ENCODE measurements at places on chromosomes 5 and 9.

GRCh38 chr9:110451726-110452125 lies 114.1 kb upstream of the TXNDC8 start:
- DNase-seq: no peak

DNA sequence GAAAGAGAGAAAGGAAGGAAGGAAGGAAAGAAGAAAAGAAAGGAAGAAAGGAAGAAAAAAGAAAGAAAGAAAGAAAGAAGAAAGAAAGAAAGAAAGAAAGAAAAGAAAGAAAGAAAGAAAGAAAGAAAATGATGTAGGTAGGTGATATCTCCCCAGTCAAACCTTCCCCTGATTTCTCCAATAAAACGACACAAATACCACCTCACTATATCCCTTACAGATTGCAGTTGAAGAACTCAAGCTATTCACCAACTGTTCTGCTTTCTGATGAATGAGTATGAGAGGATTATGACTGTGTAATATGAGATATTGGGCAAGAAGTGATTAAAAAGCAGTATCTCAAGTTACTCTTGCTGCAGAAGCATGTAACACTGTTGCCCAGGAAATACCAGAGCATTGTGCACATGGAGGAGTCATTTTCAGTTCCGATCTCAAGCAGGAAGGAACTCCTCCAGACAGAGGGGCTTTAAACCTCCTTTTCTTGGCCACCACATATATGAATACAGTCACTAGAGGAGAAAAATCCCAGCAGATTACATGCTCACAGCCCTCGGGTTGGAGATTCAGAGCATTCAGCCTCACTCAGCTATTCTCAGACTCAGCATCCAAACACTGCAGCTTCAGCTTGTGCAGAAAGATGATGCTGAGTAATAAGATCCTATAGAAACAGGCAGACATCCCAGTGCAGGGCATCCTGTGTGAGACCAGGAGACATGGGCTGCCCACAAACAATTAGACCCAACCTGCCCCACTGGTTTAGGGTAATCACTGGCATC lies 61.4 kb downstream of the UGCG start:
- DNase-seq: peak; percentile 99

- DNase-seq: no peak
These were observed 47.2 kb downstream of the COL5A1 start for GRCh38 chr9:134688661-134689320.

- DNase-seq: no peak
These were observed 21.2 kb downstream of the COL15A1 start for GRCh38 chr9:98964911-98965336.

GRCh38 chr9:19648672-19649071 lies 140.2 kb downstream of the SLC24A2 start:
- no peak for DNase-seq

- DNase-seq: no peak
These were observed 1.1 kb downstream of the ZNF366 start for GRCh38 chr5:72506158-72506549.

- DNase-seq: no peak
These were observed 3.1 kb upstream of the CAMLG start for GRCh38 chr5:134735243-134735642.

GRCh38 chr5:104904561-104904960 lies 1342.0 kb upstream of the NUDT12 start:
- DNase-seq: no peak

DNA sequence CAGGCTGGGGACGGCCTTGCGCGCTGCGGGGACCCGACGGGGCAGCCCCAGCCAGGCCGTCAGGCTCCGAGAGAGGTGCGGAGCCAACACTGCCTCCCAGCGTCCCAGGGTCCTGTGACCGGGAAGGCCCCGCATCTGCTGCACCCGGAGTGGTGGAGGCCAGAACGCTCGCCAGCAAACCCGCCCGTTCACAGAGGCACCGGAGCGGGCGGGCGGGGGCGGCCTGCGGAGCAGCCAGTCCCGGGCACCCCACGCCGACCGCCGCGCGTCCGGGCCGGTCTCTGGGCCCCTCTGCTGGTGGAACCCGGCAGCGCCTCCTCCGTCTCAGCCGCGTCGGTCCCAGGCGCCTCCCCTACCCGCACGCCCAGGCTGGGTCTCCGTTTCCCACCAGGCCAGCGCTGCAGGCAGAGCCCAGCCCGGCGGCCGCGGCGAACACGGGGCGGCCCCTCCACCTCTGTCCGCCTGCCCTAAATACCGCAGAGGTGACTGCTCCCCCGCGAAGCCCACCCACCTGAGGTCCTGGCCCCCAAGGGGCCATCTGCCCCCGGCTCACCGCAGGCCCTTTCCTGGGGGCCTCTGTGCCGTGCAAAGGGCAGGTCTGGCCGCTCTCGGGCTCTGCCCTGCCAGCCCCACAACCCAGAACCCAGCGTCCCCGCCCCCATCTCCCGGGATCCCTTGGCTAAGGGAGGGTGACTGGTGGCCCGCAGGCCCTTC lies 15.9 kb downstream of the EXD3 start:
- peak; percentile 73 for DNase-seq

GRCh38 chr9:95246547-95246946 lies 71.0 kb downstream of the FANCC start:
- DNase-seq: peak; percentile 30

DNA sequence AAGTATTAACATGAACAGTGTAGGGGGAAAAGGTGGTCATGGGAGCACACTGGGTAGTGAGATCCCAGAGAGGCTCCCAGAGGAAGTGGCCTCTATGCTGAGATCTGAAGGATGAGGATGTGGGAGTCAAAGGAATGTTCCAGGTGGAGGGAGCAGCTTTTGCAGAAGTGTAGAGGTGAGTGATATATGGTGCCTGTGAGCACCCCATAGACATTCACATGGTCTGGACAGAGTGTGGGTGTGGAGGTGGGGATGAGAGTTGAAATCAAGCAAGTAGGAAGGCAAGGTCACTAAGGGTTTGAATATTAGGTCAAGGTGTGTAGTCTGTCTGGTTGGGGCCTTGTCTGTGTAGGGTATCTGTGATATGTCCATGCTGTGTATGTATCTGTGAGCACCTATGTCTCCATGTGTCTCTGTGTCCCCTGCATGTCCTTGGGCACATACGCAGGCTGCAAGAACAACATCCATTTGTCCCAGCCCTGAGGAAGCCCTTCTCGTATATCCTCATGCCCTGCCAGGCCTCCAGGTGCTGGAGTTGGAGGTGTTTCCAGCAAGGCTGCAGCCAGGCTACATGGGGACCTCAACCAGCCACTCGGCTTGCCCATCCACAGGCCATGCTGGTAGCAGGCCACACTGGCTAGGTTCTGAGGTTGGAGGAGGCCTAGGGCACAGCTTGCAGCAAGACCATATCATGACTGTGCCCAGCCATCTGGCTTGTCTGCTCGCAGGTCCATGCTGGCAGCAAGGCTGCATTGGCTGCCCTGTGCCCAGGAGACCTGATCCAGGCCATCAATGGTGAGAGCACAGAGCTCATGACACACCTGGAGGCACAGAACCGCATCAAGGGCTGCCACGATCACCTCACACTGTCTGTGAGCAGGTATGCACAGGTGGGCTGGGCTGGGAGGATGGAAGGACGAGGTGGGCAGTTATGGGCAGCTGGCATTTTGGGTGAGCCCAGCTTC lies 4.7 kb downstream of the PDLIM4 start:
- DNase-seq: no peak

DNA sequence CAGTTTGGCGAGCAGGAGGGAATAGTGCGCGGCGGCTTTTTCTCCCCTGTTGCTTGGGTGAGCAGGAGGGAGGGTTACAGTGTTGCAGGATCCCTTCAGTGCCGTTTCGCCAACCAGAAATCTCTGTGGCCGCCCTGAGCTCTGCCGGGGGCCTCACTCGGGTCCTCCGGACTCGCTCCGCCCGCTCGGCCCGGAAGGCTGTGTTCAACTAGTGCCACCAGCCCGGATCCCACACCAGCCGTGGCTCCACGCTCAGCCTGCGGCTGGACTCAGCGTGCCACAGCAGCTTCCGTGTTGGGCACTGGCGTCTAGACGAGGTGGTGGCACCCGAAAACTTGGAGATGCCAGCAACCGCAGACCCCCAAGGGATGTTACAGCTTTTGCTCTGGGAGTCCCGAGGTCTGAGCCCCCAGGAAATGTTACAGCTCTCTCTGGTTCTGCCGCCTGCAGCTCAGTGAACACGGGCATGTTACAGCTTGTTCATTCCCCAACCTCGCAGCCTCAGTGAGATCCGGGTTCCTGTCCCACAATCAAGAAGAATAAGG lies 16.0 kb upstream of the OR13C9 start:
- no peak for DNase-seq

DNA sequence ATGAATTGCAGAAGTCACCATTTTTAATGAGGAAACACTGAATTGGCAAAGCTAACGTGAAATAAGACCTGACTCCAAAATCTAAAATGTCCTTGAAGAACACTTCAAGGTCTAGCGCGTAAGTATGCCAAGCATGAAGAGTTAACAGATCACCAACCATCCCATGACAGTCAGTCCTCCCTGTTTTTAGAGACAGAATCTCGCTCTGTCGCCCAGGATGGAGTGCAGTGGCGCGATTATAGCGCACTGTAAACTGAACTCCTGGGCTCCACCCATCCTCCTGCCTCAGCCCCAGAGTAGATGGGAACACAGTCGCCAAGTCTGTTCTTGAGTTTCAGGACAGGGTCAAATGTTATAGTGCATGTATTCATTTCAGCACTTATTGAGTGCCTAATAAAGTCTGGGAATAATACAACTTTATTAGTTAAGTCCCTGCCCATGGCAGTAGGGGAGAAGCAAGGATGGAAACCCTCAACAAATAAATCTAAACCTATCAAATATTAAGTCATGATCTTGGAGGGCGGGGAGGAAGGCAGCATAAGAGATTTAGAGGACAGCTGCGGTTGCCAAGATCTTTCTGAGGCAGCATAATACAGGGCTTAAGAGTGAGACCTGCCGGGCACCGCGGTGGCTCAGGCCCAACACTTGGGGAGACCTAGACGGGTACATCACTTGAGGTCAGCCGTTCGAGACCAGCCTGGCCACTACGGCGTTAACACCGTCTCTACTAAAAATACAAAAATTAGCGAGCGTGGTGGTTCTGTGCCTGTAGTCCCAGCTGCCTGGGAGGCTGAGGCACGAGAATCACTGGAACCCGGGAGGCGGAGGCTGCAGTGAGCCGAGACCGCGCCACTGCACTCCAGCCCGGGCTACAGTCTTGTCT lies 1.1 kb downstream of the ATPSCKMT start:
- no peak for DNase-seq

DNA sequence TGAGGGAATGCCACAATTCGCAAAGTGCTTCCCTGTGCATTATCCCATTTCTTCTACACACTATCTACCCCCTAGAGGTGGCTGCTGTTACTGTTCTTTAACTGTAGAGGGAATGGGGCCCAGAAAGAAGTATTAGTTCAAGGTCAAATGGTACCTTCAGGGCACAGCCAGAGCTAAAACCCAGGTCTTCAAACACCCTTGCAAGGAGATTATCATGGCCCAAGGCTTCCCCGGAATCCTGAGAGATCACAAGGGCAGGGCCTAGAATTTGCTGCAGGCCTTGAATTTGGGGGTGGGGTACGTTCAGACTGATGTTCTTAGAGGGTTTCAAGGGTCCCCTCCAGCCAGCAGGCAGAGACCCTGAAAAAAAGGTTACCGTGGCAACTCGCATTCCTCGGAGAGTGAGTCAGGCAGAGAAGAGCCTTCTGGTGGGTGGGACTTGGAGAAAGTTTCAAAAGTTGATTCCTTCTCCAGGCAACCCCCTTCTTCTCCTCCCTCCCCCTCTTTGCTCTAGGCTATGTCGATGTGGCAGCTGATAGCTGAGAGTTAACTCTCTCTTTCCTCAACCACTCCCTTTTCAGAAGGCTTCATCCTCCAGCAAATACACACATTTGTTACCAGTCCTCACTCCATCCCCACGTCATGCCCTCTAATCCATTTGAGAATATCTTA lies 1.9 kb downstream of the SPARC start:
- DNase-seq: peak; percentile 98

DNA sequence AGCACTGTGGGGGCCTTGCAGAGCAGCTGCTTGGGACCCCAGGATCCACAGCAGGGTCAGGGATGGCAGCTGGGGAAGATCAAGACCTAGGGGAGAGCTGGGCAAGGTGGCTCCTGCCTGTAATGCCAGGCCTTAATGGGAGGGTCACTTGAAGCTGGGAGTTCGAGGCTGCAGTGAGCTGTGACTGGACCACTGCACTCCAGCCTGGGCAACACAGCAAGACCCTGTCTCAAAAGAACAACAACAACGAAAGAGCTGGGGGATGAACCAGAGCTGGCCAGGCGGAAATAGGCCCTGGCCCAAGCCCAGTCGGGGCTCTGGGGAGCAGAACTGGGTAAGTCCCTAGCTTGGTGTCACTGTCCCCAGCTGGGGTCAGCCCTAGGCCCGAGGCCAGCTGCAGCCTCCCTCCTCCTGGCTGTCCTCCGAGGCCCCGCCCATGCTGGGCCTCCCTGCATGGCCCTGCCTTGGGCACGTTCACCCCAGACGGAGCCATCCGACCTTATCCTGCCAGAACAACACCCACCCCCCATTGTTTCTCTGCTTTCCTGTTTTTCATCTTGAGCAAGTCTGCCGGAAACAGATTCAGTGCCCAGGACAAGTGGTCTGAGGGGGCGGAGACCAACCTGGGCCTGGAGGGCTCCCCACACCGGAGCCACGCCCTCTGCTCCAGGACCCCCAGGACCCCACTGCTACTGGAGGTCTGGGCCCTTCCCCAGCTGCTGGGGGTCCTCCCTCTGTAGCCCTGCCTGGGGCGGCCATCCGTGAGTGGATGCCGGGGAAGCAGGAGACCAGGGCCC lies 1.9 kb downstream of the DIPK1B start:
- no peak for DNase-seq

DNA sequence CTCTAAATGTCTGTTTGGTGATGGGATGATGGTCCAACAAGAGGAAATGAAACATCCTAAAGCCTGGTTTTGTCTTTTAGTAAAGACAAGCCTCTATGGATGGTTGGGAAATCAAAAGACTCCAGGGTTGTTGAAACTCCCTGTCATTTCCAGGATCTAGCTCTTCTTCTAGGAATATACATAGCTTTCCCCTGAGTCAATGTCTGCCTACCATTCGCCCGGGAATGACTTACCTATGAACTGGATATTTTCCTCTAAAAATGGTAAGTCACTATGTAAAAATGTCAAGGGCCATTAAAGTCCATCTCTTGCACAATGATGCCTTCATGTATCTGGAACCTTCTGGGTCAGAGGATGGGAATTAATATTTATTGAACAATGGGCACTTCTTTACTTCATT lies 11.1 kb upstream of the KIF12 start:
- peak; percentile 88 for DNase-seq

- peak; percentile 70 for DNase-seq
These were observed 368 bp upstream of the CCDC180 start for GRCh38 chr9:97307091-97307490.

DNA sequence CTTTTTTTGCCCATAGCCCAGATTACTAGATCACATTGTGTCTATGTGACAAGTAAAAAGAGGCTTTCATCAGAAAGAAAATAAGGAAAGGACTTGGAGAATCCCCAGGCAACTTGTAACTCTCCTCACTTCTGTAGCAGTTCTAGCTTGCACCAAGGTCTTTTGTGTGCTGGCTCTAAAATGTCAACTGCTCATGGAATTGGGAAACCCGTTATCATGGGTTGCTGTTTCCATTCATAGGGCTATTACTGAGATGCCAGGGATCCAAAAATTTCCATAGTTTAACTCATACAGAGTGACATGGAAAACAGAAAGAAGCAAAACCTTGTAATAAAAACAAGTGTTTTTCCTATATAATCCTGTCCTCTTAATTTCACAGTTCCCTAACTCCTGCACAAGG lies 123.9 kb upstream of the FBXL7 start:
- DNase-seq: no peak

Measured in ELR (cell line).